ENCODE measurements at places on chromosomes 11 and 22.

GRCh38 chr11:99068832-99069231 lies 48.1 kb downstream of the CNTN5 start:
- no peak for DNase-seq

DNA sequence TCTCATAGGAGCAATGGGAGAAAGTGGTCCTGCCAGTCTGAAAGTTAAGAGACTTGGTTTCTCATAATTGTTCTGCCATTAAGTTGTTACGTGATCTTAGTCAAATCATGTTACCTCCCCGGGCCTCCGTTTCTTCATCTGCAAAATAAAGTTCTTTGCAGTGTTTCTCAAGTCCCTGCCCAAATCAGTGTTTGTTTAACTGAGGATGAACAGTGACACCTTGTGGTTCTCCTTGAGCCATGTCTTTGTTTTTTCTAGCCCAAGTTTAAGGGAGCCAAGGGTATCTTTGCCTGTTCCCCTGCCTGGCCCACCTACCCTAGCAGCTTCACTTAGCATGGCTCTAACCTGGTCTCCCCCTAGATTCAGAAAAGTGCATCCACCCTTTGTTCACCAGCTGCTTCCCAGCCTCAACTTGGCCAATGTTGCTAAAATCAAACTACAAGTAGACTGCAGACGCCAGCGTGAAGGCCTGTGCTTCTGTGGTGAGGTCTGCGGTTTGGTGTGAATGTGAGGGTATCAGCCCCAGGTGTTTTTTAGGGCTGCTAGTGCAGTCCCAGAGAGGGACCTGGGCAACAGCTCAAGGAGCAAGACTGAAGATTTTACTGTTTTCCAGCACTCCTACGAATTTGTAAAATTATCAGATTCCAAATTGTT lies 35.5 kb downstream of the FZD4 start:
- DNase-seq: no peak

- DNase-seq: no peak
Measured at GRCh38 chr11:95248666-95249467, 17.9 kb upstream of the SESN3 start.

- DNase-seq: no peak
Measured at GRCh38 chr11:86171627-86172026, 72.9 kb upstream of the EED start.

DNA sequence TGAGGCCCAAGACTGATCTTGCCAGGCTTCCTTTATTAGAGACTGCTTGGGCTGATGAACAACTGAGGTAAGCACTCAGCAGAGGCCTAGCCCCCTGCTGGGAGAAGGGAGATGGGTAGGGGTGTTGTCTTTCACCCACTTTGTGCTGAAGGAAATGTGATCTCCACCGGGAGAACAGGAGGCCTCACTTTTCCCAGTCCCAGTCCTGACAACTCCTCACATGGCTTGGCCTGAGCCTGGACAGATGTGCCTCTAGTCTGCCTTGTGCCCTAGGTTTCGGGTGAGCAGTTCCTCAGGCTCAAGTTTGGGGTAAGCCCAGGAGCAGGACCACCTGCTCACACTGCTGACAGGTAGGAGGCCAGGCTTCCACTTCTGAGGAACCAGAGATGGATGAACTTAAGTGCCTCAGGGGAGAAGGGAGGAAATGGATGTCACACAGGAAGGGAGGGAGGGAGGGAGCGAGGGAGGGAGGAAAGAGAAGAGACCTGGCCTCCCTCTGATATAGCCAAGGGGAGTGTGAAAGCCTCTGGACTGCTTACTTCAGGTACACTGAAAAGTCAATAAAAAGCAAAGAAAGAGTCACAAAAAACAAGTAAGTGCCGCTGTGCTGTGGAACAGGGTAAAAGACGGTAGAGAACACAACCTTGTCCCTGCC lies 8.1 kb downstream of the CLPB start:
- no peak for DNase-seq

GRCh38 chr22:39110631-39111561 lies 13.9 kb downstream of the APOBEC3H start:
- DNase-seq: no peak

DNA sequence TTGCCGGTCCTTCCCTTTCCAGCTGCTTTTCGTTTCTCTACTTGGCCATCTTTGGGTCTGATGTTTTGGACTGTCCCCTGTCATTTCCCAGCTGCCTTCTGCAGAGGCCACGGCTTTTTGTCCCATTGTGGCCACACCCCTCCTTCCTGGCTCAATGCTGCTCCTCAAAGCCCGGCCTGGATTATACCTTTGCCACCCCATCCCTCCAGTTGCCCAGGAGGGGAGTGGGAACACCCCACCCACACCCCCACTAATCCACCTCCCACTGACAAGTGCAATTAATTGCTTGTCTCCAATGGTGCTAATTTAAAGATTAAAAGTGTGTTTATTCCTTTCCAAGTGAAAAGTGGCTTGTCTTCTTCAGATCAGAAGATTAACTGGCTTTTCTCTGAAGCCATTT lies 34.2 kb upstream of the CSNK2A3 start:
- no peak for DNase-seq

GRCh38 chr11:11588891-11589290 lies 32.9 kb downstream of the GALNT18 start:
- no peak for DNase-seq
